ENCODE measurements at places on chromosomes 6 and 20. TPM values are rescaled to one million over a fixed set of nuclear protein-coding genes. Genes with fewer than 3 reads are reported as not detected.

DNA sequence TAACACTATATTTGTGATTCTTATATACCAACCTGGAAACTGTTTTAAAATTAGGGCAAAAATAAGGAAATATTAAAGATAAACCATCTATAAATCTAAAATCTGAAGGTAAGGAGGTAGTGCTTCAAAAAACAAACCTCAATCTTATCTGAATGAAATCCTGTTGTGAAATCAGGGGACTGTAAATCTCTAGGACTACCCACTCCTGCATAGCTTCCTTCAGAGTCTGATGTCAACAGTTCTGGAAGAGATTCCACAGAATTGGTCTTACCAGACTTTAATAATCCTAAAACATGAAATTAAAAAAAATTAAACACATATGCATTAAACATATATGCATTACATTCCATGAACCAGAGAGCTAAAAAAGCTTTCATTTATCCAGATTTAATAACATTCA, 51.4 kb downstream of the IBTK start:
- no peak for DNase-seq

DNA sequence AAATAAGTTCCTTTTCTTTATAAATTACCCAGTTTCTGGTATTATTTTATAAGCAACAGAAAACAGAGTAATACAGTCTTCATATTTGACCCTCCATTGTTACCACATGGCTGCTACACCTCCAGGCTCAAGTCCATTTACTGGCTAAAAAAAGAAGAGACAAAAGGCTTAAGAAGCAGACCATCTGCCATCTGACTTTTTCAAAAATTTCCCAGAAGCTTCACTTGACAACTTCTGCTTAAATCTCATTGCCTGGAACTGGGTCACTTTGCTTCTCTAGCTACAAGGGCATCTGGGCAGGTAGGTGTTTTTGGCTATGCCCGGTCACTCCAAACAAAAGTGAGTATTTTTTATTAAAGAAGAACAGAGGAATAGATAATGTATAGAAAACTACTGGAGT, 118.0 kb downstream of the GRM1 start:
- no peak for DNase-seq

GRCh38 chr6:20700375-20700774, 166.1 kb downstream of the CDKAL1 start:
- peak; percentile 21 for DNase-seq

DNA sequence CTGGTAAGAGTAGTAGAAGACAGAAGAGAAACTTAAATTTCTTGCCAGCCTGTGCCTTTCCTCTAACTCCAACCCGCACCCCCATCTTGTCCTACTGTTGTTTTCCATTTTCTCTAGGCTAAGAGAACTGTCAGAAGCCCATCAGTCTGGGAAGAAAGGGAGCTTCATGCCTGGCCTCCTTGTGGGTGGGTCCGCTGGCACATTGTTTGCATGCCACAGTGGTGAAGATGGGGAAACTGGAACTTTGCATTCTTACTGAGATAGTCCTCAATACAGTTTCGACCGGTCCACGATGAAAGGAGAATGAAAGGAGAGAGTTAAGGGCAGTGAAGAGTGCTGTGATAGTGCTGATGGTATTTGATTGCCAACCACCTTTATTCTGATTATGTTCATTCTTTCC, 103.1 kb downstream of the TCP11 start:
- peak; percentile 62 for DNase-seq

DNA sequence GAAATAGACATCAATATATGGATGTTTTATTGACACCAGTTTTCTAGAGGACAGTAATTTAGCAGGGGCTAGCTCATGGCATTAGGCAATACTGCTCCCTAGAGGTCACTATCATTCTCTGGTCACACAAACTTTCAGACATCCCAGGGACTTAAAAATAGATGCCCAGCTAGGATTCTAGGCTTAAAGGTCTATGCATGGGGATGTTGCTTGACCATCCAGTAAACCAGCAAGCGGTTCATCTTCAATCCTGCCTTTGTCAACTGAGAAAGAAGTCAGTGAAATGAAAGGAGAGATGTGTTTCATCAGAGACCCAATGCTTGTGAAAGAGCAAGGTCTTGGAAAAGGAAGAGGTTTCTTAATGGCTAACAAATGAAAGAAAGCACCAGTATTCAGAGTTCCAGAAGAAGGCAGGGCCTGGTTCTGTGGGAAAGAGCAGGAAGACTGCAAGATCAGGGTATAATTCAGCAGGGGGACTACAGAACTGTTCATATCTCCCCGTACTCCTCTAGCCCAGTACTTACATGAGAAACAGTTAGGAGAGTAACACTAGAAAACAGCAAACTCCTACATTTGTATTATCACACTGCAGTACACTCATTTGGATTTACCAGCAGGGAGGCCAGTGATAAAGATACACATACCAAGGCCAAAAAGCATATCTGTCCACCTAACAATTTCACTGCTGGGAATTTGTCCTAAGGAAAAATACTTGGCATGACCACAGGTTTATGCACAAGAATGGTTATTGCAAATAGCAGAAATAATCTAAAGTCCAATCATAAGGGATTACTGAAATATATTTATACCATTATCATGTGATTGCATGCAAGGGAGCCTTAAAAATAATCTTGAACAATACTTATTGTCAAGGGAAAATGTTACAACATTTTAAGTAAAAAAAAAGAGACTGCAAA, 151.4 kb upstream of the LAMA2 start:
- peak; percentile 67 for DNase-seq

DNA sequence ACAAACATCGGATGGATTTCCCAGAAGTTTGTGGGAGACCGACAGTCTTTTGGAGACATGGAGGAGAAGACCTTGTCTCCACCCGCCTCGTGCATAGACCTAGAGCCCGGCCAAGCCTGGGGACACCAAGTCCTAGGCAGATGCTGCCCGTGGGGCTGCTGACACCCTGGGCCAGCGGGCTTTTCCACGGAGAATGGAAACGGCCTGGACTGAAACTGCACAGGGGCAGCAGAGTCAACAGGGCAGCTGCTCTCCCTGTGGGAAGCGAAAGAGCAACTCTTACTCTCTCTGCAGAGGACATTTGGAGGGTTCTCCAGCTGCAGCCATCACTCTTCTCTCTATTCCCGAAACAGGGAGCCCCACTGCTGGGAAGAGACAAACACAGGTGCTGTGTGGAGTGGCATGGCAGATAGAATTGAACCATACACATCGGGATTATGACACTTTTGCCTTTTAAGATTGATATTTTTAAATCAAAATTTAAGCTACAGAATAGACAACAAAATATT, 401.2 kb downstream of the THBS2 start:
- DNase-seq: peak; percentile 61

- no peak for DNase-seq
Observed at GRCh38 chr6:131443514-131443913, 129.5 kb upstream of the ARG1 start.

DNA sequence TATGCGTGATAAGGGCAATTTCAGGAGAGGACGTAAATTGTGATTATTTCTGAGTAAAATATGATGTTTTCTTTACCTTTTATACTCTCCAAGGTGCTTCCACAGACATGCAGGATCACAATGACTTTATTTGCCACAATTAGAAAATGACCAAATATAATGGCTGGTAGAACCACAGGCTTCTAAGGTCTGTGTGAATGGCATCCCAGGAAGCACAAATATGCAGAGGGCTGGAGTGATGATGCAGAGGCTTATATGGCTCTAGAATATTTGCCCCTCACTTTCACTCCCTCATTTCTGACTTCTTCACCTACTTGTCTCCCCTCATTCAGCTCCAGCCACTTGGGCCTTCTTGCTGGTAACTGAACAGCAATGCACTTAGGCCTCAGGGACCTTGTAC, 502.1 kb upstream of the MAP3K7 start:
- no peak for DNase-seq

- no peak for DNase-seq
Observed at GRCh38 chr6:136775081-136775480, 17.2 kb downstream of the MAP3K5 start.

- DNase-seq: no peak
Observed at GRCh38 chr6:168328086-168328485, 8.5 kb upstream of the DACT2 start.

- no peak for DNase-seq
Observed at GRCh38 chr6:91718198-91718597, 1131.3 kb upstream of the MAP3K7 start.

GRCh38 chr6:5261545-5262109, 314 bp downstream of the FARS2 start:
- DNase-seq: no peak

DNA sequence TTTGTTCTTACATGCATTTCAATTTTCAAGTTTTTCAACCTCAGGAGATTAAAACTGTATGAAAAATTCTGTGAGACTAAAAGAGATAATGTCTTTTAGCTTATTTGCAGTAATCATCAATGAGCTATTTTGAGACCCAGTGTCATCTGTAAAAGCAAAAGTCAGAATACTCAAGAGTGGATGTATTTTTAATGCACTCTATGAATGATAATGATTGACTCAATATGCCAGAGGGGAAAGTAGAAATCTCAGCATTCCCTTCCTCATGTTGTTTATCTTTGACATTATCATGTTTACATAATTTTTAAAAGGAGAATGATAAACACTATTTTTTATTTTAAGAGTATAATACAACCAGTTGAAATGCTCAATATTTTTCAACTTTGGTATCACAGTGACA, 162.1 kb downstream of the MMUT start:
- no peak for DNase-seq

DNA sequence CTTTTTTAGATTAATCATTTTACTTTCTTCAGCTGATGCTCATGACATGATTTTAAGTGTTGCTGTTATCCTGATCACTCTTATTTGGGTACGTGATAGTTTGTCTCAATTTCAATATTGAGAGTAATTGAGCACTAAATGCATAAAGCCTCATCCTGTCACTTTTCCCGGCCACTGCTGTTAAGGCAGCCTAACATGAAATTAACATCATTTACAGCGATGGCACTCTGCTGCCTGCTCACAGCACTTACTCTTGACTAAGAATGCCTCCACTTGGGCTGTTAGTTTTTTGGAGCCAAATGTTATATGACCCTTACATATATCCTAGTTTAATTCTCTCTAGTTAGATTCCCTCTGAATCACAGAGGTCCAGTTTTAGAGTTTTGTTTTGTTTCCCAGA, 107.3 kb downstream of the SLX4IP start:
- no peak for DNase-seq

DNA sequence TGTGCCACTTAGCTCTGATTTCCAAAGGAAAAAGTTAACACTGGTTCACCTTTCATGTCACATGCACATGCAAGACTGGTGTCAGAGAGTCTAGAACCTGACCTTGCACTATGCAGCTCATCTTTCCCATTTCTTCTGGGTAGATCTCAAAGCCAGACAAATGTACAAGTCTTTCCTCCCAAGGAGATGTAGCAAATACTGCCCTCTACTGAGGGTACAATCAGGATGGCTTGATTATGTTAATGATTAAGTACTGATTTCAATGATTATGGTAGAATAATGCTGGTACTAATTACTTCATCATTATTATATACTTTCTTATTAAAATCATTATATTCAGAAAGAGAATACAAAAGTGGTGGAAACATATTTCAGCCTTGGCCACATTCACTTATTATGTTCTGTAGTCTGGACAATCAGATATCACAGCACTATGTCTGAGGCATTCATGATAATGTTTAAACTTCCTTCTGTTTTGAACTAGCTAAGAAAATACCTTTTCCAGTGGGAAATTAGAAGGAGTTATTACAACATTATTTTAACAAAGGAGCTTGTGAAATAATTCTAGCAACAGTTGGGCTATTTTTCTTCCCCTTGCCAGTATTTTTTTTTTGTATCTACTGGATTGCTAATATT, 68.5 kb upstream of the FOXO3 start:
- DNase-seq: peak; percentile 47

- peak; percentile 37 for DNase-seq
Observed at GRCh38 chr20:22555791-22556564, 28.4 kb downstream of the FOXA2 start.

DNA sequence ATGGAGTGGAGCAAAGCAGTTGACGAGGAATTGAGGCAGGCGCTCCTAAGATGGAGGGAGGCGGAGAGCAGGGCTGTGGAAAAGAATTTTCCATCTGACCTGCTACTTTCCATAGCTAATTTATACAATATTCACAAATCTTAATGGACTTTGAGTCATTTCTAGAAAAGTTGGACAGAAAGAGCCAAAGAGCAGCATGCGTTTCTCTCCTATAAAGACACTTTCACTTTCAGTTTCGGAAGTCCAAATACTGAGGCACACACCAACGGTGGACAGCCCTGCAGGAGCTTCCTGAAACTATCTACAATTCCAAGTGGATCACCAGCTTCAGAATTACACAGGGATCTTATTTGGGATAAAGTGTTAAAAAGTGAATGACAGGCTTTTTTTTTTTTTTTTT, 43.5 kb downstream of the PANK2 start:
- peak; percentile 49 for DNase-seq

GRCh38 chr20:33013701-33014326, 6.3 kb downstream of the BPIFB2 start:
- DNase-seq: no peak

DNA sequence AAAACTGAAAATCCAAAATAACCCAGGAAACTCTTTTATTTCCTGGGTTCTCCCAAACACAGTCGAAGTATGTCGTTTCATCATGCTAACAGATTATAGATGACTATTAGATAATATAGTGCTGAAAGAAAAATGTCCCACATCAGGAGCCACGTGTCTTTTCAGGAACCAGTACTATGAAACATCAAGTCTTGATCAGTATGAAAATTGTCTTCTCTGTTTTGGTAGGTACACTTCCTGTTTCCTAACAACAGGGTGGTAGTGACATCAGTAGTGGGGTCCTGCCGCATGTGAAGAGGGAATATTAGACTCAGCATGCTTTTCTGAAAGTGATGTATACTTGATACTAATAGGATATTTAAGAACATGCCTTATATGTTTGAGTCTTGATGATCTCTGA, 136.7 kb downstream of the HIVEP1 start:
- DNase-seq: peak; percentile 29

GRCh38 chr20:33070111-33071053, 9.1 kb upstream of the BPIFB4 start:
- DNase-seq: no peak

The IYD gene
- total RNA-seq: not detected

The CFAP206 gene
- 0.23 TPM for total RNA-seq

The TRAPPC3L gene
- total RNA-seq: not detected

The UNC93A gene
- not detected for total RNA-seq

The HRH3 gene
- not detected for total RNA-seq

The ADGRG6 gene
- 1.8 TPM for total RNA-seq

The SNAP91 gene
- not detected for total RNA-seq

The CLIC5 gene
- not detected for total RNA-seq

The WDR27 gene
- total RNA-seq: 25.1 TPM

The MCHR2 gene
- total RNA-seq: not detected

The SRSF12 gene
- not detected for total RNA-seq

The TNF gene
- not detected for total RNA-seq
